ENCODE measurements at places on chromosomes 4 and X. TPM values are rescaled to one million over a fixed set of nuclear protein-coding genes. Genes with fewer than 3 reads are reported as not detected.

- H3K27ac ChIP-seq, result no peak overlapping the region
- no peak for DNase-seq
- H3K27me3 ChIP-seq, result no peaks in the 10 kb centered on the region
- H3K4me3 ChIP-seq, result no peak overlapping the region
- H3K4me1 ChIP-seq, result peaks cover 4% of the 10 kb centered on the region
Measured at GRCh38 chr4:188132232-188132631, 7.0 kb upstream of the TRIML1 start.

EVC gene
- total RNA-seq, result 39.0 TPM

TASL gene
- total RNA-seq, result not detected

GRCh38 chr4:89204624-89205023 lies 93.3 kb downstream of the TIGD2 start:
- H3K27me3 ChIP-seq, result no peaks in the 10 kb centered on the region
- no peaks in the 10 kb centered on the region for H3K36me3 ChIP-seq
- H3K4me3 ChIP-seq, result no peak overlapping the region
- H3K4me1 ChIP-seq, result no peaks in the 10 kb centered on the region

DNA sequence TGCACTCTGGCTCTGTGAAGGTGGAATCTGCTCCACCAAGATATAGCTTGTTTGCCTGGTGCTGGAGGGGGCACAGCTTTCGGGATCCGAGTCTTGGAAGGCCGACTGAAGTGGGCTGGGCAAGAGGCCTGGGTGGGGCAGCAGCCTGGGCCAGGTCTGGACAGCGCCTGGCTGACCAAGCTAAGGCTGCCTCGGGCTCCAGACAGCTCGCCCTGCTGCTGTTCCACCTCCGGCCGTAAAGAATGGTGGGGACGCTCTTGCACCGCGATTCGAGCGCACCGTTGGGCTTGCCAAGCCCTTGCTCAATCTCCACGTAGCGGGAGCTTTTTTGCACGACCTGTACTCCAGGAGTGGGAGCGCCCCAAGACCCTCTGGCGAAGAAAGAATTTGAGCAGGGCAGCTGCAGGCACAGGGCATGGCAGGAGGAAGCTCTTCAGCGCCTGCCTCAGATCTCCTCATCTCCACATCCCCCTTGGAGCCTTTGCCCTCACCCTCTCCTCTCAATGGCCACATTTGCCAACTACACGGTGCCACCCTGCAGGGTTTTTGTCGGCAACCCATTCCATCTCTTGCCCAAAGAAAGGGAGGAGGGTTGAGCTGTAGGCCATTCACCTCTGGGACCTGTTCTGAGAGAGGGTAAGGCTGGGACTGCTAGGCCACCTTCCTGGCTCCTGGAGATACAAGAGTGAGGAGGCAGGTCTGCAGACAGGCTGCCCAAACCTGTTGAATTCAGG lies 18.9 kb downstream of the CNGA2 start:
- H3K4me1 ChIP-seq, result no peaks in the 10 kb centered on the region
- H3K27me3 ChIP-seq, result no peaks in the 10 kb centered on the region
- no peak overlapping the region for H3K4me3 ChIP-seq
- H3K36me3 ChIP-seq, result no peaks in the 10 kb centered on the region
- DNase-seq, result peak; percentile 58

GRCh38 chr4:89836031-89836745 lies 773 bp downstream of the SNCA start:
- H3K27me3 ChIP-seq, result peaks cover 16% of the 10 kb centered on the region
- no peaks in the 10 kb centered on the region for H3K4me1 ChIP-seq
- no peak for DNase-seq
- H3K27ac ChIP-seq, result no peak overlapping the region
- H3K4me3 ChIP-seq, result peak overlapping the region; percentile 49
- no peaks in the 10 kb centered on the region for H3K36me3 ChIP-seq

- peak; percentile 9 for DNase-seq
- H3K27ac ChIP-seq, result no peak overlapping the region
- no peaks in the 10 kb centered on the region for H3K4me1 ChIP-seq
- H3K27me3 ChIP-seq, result no peaks in the 10 kb centered on the region
- H3K36me3 ChIP-seq, result no peaks in the 10 kb centered on the region
- H3K4me3 ChIP-seq, result no peak overlapping the region
Measured at GRCh38 chrX:19183761-19184477, 61.7 kb upstream of the ADGRG2 start.

GRCh38 chr4:99321241-99322191 lies at the start of gene ADH1B:
TSS of gene ADH1B (minus strand) at chr4:99321401. CDS start at chr4:99321331, 70 bp downstream.
- H3K4me1 ChIP-seq, result peaks cover 4% of the 10 kb centered on the region
- peak; percentile 84 for DNase-seq
- no peaks in the 10 kb centered on the region for H3K36me3 ChIP-seq
- H3K27ac ChIP-seq, result no peak within 1 kb of the TSS

- H3K4me1 ChIP-seq, result peaks cover 8% of the 10 kb centered on the region
- H3K36me3 ChIP-seq, result no peaks in the 10 kb centered on the region
- H3K27ac ChIP-seq, result no peak overlapping the region
- DNase-seq, result no peak
Measured at GRCh38 chr4:689723-690122, 772 bp upstream of the SLC49A3 start.

- no peak for DNase-seq
- no peaks in the 10 kb centered on the region for H3K36me3 ChIP-seq
- no peaks in the 10 kb centered on the region for H3K4me1 ChIP-seq
- H3K27me3 ChIP-seq, result no peaks in the 10 kb centered on the region
- H3K27ac ChIP-seq, result no peak overlapping the region
- H3K4me3 ChIP-seq, result no peak overlapping the region
Measured at GRCh38 chr4:8841678-8842268, 29.9 kb downstream of the HMX1 start.

DNA sequence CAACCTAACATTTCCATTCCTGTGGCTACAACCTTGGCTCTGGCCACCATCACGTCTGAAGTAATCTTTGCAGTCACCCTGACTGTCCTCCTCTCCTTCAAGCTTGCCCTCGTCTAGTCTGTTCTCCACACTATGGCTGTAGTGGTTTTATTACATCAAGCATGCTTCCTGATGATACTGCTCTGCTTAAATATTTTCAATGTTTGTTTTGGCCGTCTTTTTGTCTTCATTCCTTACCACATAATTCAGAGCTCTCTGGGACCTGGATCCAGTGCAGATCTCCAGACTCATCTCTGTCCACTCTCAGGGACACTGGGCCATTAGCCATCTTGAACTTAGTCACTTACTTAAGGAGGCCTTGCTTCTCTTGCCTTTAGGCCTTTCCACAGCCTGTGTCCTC lies 27.7 kb upstream of the FREM3 start:
- H3K27ac ChIP-seq, result no peak overlapping the region
- H3K27me3 ChIP-seq, result no peaks in the 10 kb centered on the region
- peak; percentile 66 for DNase-seq
- H3K36me3 ChIP-seq, result no peaks in the 10 kb centered on the region
- no peak overlapping the region for H3K4me3 ChIP-seq
- no peaks in the 10 kb centered on the region for H3K4me1 ChIP-seq

DNA sequence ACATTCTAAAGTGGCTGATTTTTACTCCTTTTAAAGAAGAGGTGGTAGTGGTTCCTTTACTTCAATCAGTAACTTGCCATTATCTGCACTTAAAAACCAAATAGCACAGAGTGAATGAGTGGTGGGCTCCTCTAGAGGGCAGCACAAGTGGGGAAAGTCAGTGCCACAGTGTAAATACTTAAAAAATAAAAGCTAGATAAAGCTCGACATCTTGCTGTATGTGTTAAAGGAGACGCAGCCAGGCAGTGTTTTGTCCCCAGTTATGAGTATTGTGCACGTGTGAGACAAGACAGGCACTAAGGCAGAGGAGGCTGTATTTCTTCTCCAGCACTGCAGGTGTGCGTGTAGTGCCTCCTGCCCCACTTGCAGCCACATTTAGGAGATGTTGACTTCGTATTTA lies 24.6 kb downstream of the NAP1L5 start:
- peaks cover 4% of the 10 kb centered on the region for H3K4me1 ChIP-seq
- DNase-seq, result peak; percentile 65
- H3K36me3 ChIP-seq, result no peaks in the 10 kb centered on the region
- H3K4me3 ChIP-seq, result no peak overlapping the region
- H3K27me3 ChIP-seq, result no peaks in the 10 kb centered on the region
- H3K27ac ChIP-seq, result no peak overlapping the region

- H3K36me3 ChIP-seq, result no peaks in the 10 kb centered on the region
- peak overlapping the region; percentile 15 for H3K4me3 ChIP-seq
- no peak overlapping the region for H3K27ac ChIP-seq
- peak; percentile 7 for DNase-seq
- H3K27me3 ChIP-seq, result no peaks in the 10 kb centered on the region
- H3K4me1 ChIP-seq, result peaks cover 4% of the 10 kb centered on the region
Measured at GRCh38 chr4:137541181-137541580, 8.9 kb upstream of the PCDH18 start.

DNA sequence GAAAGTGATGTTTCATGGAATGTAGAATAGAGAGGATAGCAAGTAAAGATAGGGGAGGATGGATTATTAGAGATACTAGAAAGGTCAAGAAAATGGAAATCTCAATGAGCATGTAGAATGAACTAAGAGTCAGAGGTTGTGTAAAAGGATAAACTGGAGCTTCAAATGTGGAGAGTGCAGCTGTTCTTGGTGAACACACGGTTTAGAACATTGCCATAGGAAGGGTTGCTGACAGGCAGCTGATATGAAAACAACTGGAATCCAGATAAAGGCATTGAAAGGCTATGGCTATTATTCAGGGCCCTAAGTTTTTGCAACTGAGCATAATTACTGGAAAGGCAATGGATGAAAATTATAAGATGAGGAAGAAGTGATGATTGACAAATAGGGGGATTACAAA lies 239.6 kb upstream of the VEGFC start:
- no peak for DNase-seq
- no peak overlapping the region for H3K4me3 ChIP-seq
- H3K36me3 ChIP-seq, result no peaks in the 10 kb centered on the region
- H3K4me1 ChIP-seq, result no peaks in the 10 kb centered on the region

- no peaks in the 10 kb centered on the region for H3K4me1 ChIP-seq
- no peaks in the 10 kb centered on the region for H3K36me3 ChIP-seq
- no peak for DNase-seq
- no peak overlapping the region for H3K27ac ChIP-seq
Measured at GRCh38 chr4:152073351-152074087, 312.7 kb upstream of the GATB start.
